ENCODE measurements at places on chromosomes 5 and 9.

- no peak for DNase-seq
Observed at GRCh38 chr5:35803191-35803651, 53.5 kb upstream of the IL7R start.

DNA sequence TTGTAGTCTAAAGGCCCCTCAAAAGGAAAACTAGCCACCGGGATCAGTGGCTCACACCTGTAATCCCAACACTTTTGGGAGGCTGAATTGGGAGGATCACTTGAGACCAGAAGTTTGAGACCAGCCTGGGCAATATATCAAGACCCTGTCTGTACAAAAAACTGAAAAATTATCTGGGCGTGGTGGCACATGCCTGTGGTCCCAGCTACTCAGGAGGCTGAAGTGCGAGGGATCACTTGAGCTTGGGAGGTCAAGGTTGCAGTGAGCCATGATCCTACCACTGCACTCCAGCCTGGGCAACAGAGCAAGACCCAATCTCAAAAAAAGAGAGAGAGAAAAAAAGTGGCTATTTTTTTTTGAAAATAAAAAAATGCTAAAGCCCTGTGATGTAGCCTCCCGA lies 55.2 kb downstream of the FBXW11 start:
- no peak for DNase-seq

DNA sequence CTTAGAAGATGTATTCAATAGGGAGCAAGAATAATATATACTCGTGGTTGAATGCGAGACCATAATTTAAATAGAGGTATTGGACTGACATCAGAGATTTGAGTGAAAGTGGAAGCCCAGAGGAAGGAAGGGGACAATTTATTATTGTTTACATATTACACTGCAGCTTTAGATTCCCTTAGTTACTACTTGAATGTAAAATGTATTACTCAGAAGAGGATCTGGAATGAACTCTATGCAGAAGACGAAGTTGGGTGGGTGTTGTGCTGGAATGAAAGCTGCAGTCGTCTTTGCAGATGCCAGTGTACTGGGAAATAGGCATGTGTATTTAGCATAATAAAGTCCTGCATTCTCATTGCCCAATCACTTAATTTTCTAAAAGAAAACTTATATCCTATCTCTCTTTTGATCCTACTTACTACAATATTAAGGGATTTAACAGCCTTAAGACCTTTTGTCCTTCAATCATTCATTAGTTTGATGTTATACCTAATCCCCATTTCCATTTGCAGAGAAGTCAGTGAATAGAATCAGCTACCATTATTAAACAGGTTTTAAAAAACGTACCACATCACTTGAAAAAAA lies 570.7 kb upstream of the WWC1 start:
- DNase-seq, result no peak

DNA sequence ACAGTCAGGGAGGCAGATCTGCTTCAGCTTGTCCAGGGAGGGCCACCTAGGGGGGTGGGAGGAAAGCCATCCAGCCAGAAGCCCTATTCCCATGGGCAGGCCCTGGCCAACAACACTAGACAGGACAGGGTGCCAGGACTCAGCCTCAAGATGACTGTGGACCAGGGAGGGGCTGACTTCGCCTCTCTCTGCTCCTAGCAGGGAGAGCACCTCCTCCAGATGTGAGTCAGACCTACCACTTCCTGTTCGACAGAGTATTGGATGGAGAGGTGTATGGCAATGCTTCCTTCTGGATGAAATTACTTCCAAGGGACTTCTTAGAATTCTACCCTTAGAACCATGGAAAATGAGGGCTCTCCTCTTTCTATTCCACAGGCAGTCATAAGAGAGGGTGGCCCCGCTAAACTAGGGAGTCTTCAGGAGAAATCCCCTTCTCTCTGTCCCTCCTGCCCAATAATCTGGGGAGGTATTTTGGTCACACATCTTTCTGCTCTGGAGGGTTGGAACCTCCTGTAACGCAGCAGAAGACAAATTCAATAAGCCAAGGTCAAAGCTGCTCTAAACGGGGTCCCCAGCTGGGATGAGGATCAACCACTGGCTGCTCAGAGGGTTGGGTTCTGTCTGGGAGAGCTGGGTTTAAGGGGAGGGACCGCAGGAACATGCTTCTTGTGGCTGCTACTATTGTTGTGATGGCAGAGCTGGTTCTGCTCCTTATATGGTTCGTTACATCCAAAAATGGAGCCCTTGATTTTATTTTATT lies 23.2 kb upstream of the RCL1 start:
- DNase-seq, result no peak

GRCh38 chr5:145768863-145769262 lies 66.3 kb downstream of the PRELID2 start:
- no peak for DNase-seq

DNA sequence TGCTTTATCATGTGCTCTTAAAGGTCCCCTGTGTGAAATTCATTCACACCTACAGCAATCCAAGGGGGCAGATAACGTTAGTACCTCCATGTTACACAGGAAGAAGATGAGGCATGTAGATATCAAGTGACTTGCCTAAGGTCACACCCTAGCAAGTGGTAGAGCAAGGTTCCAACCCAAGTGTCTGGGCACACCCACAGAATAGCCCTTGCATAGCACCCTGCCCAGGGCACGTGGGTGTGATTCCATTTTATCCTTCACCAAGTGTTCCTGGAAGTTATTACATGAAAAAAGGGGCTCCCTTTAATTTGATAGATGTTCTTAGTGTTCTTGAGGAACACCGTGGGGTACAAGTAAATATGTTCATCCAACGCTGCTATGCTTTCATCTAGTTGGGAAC lies 4.9 kb downstream of the TMEM171 start:
- no peak for DNase-seq

DNA sequence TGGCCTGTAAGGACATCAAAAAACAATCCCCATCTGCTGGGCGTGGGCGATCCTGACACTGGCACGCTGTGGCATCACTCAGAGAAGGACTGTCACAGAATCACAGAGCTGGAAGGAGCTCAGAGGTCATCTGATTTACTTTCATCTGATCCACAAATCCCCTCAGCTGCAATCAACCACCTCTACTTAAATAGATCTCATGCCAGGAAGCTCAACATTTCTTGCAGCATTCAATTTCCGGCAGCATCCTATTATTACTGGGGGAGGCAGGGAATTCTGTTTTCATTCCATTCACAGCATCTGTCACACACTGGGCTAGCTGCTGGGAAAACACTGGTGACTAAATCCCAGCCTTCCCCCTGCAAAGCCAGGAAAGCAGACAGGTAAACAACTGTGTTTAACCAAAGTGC lies 38.3 kb downstream of the RETREG1 start:
- DNase-seq, result no peak

DNA sequence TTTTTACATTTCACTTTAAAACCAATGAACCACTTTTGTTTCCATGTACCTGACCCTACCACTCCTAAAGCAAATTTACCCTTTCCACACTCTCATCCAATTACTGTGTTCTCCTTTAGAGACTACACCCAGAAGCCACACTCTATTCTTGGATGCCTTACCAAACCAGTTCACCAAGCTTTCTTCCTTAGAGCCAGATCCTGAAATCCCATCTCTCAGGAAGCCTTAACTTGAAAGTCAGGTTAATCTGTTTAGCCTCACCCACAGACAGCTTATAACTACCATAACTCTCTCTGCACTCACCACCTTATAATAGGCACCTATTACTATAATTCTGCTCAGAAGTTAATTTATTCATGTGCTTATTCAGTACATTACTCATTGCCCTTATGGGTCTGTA lies 4.3 kb downstream of the CSNK1A1 start:
- no peak for DNase-seq

DNA sequence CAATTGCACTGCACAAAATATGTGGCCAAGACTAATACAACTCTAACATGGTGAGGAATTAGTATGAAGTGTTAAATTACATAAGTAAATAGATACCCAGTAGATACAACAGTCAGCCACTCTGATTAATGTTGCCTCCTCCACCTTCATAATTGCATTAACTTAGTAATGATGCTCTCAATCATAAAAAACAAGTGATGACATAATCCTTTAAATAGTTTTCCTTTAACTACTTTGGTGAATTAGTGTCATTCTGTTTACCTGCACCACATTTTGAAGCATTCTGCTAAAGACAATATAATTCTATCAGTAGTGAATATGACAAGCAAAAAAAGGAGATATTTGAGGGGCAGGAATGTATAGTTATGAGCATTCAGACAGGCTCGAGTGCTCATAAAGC lies 265.9 kb upstream of the SLC24A2 start:
- no peak for DNase-seq

DNA sequence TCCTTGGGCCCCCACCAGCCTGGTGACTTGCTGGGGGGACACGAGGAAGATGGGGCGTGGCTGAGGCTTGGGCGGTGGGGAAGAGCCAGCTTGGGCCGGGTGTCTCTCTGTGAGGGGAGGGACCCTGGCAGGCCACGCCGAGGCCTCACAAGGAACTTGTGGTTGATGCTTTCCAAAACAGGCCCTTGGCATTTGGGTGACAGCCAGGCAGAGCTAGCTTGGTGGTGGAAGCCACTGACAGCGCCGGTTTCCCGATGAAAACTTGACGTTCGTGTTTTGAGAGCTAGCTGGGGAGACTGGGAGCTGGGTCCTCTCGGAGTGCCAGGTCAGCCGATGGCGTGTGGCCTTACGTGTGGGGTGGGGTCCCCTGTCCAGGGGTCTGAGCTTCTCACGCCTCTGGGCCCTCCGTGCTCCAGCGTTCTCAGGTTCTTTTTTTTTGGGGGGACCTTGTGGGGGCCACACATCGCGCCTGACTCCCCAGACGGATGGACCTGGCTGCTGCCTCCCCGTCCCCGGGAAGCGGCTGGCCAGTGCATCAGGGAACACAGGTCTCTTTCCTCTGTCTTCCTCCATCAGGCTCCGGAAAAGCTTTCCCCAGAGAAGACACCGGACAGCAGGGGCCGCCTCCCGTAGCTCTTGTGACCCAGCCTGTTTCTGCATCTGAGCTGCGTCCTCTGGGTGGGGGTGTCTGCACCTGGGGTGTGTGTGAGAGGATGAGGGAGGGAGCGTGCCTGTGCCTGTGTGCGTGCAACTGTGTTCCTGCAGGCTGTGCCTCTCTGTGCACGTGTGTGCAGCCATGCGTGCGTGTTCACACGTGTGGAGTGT lies 129.3 kb upstream of the LPCAT1 start:
- DNase-seq, result no peak

GRCh38 chr9:37998881-37999587 lies 70.0 kb downstream of the SHB start:
- no peak for DNase-seq

GRCh38 chr9:35079041-35079425 lies 709 bp downstream of the FANCG start:
- DNase-seq, result no peak

GRCh38 chr5:179913461-179913860 lies 5.8 kb upstream of the TBC1D9B start:
- DNase-seq, result no peak

DNA sequence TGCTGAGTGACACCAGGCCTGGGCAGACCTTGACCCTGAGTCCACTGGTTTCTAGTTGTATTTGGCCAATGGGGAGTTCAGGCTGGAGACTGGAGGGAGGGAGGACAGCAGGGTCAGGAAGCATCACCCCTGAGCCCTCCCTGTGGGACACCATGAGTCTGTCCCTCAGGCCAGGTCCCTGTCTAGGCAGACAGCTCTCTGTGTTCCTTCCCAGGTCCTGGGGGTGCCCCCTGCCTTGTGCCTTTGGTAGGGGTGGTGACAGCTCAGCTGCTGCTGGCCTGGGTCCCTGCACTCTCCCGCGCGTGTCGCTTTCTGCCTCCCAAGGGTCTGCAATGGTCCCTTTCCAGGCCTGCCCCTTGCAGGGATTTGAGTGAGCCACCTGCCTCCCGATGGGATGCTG lies 125.5 kb downstream of the OLFM1 start:
- no peak for DNase-seq

DNA sequence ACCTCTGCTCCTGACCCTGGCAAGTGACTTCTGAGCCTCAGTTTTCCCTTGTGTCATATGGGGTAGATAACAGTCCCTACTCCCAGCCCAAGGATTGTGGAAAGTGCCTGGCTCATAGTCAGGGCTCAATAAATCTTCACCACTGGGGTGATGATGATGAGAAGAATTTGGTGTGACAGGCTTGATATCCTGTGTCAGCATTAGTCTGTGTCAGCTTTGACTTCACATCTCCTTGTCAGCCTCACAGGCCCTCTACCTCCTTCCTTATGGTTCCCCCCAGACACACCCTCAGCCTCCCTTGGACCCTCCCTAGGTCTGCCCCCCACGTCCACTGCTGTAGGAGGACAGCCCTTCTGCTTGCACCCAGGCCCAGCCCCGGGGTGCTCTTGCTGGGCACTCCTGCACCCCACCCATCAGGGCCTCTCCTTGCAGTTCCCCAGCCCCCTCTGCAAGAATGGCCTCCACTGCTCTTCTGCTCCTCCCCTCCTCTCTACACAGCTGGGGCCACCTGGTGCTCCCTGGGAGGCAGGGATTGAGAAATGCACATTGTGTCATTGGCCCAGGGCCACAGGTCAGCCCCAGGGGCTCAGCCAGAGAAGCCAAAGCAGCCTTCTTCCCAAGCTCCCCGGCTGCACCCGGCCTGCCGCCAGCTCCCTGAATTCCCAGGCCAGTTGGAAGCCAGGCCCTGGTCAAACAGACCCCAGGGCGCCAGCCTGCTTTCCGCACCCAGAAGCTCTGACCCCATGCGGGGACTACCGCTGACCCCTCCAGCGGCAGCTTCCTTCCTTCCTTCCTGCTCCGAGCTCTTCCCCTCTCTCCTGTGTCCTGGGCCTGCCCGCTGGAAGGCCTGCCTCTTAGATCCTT lies 7.7 kb downstream of the FGFR4 start:
- DNase-seq, result no peak

DNA sequence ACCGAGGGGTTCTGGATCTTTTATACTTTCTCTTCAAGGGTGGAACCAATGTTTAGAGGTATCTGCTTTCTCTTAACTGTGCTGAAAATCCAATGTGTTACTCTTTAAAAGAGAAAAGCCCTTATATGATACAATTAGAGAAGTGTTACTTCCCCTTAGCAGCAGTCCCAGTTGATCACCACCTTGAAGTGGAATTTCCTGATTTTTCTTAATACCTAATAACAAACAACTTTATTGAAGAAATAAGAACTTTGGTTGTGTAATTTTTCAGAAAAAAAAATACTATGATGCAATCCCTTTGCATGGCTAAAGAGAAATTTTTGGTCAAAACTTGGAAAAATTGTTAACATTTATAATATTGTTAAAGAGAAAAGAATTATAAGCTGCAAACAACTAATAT lies 24.7 kb downstream of the SLC1A3 start:
- no peak for DNase-seq

- no peak for DNase-seq
Observed at GRCh38 chr9:109355564-109356297, 34.9 kb upstream of the EPB41L4B start.

All from activated CD4-positive, CD25-positive, alpha-beta regulatory T cell (primary cell).